ENCODE measurements at places on chromosomes 5 and 9.

- ATAC-seq: no peak
These were observed 862.2 kb downstream of the DTWD2 start for GRCh38 chr5:118126159-118126558.

- no peak for ATAC-seq
These were observed 119.4 kb downstream of the TTC39B start for GRCh38 chr9:15187589-15187988.

DNA sequence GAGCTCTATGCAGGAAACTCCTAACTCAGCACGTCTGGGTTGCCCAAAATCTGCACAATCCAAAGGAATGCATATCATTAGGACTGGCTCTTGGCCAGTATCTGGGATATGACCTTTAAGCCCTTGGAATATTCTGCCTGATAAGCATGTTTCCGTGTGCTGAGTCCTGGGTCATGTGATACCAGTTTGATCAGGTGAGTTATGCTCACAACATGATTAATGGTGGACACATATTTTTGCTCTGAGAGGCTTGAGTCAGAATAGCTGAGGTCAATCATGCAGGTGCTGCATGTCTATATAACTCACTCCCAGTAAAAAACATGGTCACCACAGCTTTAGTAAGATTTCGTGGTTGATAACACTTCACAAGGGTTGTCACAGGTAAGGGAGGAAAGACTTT, 408.8 kb downstream of the YTHDC2 start:
- no peak for ATAC-seq

GRCh38 chr5:22471154-22471553, 382.0 kb downstream of the CDH12 start:
- no peak for ATAC-seq
